ENCODE measurements at places on chromosomes 4 and X.

- DNase-seq: no peak
Measured at GRCh38 chrX:112067601-112068000, 15.0 kb downstream of the TRPC5 start.

GRCh38 chr4:54082168-54082567 is 17.8 kb upstream of the CHIC2 start:
- peak; percentile 25 for DNase-seq

GRCh38 chr4:147846318-147847155 is 114.6 kb downstream of the ARHGAP10 start:
- no peak for DNase-seq

- no peak for DNase-seq
Measured at GRCh38 chr4:6557856-6558255, 17.1 kb upstream of the MAN2B2 start.

- no peak for DNase-seq
Measured at GRCh38 chr4:4729206-4729605, 130.3 kb upstream of the MSX1 start.

GRCh38 chrX:103779141-103779789 is 2.6 kb downstream of the PLP1 start:
- no peak for DNase-seq

DNA sequence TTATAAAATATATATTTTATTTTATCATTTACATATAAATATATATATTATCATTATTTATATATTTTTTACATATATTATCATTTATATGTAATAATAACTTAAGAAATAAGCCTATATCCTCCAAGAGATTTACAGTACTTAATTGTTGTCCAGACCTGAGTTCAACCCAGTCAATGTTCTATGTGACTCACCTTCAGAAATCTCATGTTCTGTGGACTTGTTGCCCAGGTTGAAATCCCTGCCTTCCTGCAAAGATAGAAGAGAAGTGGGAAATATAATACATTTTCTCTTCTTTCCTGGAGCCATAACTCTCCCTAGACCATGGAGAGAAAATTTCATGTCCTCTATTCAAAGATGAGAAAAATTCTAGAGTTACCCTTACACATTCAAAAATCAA is 247.3 kb downstream of the PARM1 start:
- no peak for DNase-seq

- no peak for DNase-seq
Measured at GRCh38 chrX:72110876-72111708, 20.6 kb downstream of the RTL5 start.

DNA sequence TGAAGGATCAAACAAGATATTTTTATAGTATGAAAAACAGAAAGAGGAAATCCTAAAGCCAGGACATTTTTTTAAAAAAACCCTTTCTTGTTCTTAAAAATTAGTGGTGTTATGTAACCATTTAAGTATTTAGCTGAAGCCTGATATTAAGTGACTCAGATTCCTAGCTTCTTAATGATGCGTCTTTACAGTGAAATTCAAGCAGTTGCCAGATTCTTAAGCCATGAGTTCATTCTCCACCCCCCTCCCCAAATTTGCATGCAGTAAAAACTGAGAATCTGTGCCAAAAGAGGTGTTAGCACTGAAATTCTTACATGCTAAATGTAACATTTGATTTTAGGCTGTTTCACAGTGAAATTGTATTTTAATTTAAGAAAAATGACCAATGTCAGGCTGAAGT is 180.8 kb downstream of the RAPGEF2 start:
- peak; percentile 21 for DNase-seq

DNA sequence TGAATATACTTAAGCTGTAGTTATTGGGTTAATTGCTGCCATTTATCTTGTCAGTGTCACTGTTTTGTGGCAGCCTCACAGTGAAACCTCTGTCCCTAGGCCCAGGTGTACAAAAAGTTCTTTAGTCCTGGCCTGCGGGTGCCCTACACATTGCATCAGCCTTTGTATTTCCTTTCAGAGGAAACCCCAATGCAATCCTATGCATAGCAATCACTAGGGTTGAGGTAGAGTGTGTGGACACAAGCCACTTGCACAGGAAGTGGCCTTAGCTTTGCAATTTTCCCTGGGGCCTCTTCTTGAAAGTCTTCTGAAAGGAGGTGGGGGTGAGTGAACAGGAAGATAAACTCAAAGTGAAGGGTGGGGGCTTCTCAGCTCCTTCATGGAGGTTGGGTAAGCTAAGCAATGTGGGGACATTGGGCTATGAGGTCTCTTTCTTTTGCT is 27.8 kb downstream of the VSIG4 start:
- DNase-seq: no peak

- DNase-seq: no peak
Measured at GRCh38 chr4:114277690-114278089, 298.2 kb upstream of the ARSJ start.

- peak; percentile 31 for DNase-seq
Measured at GRCh38 chr4:74370912-74371311, 6.0 kb downstream of the EREG start.

DNA sequence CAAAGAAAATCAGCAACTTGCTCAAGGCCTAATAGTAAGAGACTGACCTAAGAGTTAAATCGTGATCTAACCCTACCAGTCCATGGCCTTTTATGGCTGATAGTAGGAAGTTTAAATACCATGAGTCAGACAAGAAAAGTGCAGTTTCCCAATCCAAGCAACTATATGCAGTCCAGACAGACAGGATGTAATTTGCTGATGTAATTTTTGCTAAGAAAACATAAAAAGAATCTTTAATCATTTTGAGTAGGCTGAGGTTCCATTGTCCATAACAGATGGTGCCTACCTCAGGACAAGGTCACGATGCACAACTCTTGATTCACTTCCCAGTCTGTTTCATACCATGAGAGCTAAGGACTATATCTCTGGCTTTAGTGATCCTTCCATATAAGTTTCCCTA is 317.5 kb upstream of the GRIA3 start:
- no peak for DNase-seq

DNA sequence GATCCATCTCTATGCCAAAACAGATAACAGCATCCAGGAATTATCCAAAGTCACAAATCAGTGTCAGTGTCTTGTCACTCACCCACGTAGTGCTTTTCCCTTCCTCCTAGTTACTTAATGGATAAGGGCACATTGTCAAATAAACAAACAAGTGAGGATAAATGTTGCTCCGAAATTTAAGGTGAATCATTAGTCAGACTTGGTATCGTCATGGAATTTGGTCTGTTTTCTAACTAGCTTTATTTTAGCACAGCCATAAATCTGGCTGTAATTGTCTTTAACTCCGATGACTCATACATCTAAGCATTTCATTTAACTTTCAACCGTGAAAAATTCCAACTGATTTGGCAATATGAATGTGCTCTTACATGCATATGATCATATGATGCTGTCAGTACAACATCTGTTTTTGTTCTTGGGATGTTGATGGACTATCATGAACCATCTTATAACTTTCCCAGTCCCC is 83.3 kb downstream of the SNCA start:
- peak; percentile 95 for DNase-seq

DNA sequence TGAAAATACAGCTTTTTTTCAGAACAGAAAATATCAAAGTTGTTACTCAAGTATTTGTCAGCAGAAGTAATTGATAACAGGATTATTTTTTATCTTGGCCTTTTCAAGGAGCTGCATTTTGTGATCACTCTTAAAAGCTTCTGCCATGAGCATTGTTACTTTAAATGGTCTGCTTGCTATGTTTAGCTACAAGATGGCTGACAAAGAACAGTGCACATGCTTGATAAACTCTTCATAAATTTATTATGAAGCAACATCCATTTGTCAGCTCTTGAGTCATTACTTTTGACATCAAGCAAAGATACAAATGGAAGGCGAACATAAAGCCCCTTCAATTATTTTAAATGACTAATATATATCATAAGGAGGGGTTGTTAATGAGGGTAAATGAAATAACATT is 205.4 kb upstream of the RPS6KA3 start:
- DNase-seq: no peak
